ENCODE measurements at places on chromosomes 4 and X. TPM values are rescaled to one million over a fixed set of nuclear protein-coding genes. Genes with fewer than 3 reads are reported as not detected.

ZMAT1 gene
- total RNA-seq = 2.7 TPM

ART3 gene
- total RNA-seq = 0.60 TPM

DNA sequence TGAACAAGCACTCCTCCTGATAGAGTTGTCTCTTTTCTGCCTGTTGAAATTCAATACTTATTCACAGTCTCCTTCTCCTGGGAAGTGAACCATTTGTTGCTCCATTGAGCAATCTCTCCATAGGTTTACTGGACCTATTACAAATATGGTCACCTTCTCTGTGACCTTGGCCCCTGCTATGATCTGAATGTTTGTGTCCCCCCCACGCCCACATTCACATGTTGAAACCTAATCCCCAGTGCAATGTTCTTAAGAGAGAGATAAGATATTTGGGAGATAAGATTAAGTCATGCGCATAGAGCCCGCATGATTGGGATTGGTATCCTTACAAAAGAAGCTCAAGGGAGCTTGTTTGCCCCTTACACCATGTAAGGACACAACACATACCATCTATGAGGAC, 54.1 kb upstream of the GABRE start:
- no peak for DNase-seq

DNA sequence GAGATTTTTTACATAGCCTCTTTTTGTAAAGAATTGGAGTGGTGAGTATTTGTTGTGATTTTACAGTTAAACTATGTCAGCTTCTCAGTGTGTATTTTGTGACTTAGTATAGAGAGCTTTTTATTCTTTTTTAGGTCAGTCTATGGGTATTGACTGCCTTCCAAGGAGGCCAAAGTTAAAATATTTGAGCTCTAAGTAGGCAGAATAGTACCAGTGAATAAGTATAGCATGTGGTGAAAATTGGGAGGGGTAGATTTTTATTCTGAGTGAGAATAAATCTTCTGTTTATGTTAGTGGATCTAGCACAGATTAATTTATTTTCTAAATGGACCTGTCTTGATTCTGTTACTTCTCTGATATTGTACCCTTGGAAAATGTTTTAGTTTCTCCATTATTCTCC, 37.5 kb downstream of the HERC3 start:
- no peak for DNase-seq

DNA sequence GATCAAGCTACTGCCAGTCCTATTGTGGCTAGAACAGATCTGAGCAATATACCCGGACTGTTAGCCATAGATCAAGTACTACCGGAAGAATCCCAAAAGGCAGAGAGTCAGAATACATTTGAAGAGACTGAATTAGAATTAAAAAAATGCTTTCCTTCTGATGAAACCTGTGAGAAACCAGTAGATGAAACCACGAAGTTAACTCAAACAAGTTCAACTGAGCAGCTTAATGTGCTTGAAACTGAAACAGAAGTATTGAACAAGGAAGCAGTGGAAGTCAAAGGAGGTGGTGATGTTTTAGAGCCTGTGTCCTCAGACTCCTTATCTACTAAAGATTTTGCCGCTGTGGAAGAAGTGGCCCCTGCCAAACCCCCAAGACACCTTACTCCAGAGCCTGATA, 46.8 kb downstream of the WDR44 start:
- DNase-seq = no peak

GRCh38 chr4:35559559-35560365, 684.6 kb downstream of the ARAP2 start:
- no peak for DNase-seq
